Fibroblast of skin of back (primary cell): ENCODE measurements at places on chromosomes 4 and X.

- peak; percentile 34 for DNase-seq
These were observed 10.1 kb downstream of the RBPJ start for GRCh38 chr4:26330946-26331345.

DNA sequence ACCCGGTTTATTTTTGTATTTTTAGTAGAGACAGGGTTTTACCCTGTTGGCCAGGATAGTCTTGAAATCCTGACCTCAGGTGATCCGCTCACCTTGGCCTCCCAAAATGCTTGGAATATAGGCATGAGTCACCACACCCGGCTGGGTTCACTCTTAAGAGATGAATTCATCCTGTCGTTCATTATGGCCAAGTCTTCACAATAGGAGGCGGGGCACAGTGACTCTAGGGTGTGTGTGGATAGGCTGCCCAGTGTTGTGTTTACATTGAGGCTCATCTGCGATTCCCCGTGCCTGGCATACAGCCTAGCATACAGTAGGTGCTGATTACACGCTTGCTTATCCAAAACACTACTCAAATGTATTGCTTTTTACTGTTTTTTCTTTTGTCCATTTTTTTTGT lies 41.3 kb upstream of the IGFBP7 start:
- DNase-seq = no peak

DNA sequence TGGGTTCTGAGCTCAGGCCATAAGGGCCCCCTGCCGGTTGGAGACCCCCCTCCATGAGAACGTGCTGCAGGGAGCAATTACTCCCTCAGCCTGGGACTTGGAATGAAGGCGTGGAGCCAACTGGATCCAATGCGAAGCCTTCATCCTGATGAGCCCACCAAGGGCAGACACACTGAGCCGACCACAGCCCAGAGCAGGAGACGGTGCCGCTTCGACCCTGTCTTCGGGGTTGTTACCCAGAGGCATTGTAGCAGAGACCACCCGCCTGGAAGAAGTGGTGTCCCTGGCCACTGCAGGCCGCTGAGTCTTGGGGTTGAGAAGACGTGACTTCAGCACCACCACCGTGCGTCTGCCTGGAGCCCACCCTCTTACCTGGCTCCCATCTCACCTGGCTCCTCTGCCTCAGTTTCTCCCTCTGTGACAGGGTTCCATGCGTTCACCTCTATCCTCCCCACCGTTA lies 7.0 kb upstream of the NKX1-1 start:
- no peak for DNase-seq

GRCh38 chr4:171812665-171813525 lies at the start of gene GALNTL6:
Gene GALNTL6, plus strand, starts transcription at chr4:171813404.
- peak; percentile 37 for DNase-seq

GRCh38 chrX:149830192-149830873 lies 48.6 kb downstream of the MAGEA9 start:
- DNase-seq = peak; percentile 27

DNA sequence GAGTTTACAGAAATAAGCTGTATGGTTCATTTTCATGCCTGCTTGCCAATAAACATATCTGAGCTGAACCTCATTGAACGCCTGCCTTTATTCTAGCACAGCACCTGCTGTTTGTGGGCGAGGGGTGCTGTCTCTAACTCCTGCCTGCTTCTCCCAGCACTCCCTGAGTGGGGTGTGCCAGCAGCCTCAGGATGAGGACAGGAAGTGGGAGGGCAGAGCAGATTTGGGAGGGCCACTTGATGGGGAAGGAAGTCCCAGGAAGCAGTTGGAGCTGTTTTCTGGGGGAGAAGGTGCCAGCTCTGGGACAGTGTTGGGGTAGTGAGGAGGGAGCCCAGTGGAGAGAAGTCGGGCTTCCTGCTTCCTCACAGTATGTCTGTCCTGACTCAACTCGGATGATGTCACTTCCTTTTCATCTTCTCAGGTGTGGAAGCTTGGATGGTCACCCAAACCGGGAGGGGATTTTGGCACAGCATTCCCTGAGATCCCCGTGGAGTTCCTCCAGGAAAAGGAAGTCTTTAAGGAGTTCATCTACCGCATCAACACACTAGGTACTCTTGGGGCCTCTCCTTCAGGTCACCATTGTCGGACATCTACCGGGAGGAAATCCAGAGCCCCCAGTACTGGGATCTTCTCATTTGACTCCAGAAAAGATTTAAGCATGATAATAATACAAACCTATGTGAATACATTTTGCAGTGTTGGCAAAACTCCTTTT lies 29.0 kb upstream of the MSANTD1 start:
- DNase-seq = no peak

GRCh38 chr4:131609039-131609438 lies 1540.1 kb upstream of the PCDH10 start:
- DNase-seq = peak; percentile 18

- DNase-seq = no peak
These were observed 81.6 kb downstream of the RASL11B start for GRCh38 chr4:52943677-52944076.

DNA sequence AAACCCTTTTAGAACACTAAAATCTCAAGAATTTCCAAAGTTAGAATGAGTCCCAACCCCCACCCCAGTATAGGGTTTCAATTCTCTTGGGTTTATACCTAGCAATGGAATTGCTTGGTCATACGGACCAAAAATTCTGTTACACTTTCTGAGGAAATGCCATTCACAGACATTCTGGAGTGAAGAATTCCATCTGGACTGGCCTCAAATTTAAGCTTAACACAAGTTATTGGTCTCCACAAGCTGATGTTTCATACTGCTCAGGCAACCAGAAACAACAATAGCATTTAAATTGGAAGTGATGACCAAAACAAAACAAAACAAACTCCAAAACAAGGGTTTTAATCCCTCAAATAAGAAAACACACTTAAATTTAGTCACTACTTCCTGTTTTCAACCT lies 51.1 kb downstream of the GPC4 start:
- DNase-seq = peak; percentile 49

DNA sequence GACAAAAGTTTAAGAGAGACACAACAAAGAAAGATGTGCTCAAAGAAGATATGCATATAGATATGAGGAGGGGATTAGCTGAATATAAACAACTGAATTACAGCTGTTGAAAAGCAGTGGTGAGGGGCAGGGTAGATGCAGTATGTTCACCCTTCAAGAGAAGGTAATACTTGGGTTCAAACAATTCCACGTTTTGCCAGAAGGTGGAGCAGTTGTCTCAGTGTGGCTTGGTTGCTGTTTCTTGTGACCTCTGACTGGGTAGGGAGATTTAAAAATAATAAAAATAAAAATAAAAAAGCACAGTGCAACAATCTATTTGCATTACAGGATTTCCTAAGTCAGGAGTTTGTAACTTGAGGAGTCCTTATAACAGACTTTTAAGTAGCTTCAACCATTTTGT lies 23.3 kb downstream of the PHOX2B start:
- DNase-seq = no peak
